Stimulated activated CD4-positive, alpha-beta T cell treated with anti-CD3 and anti-CD28 coated beads, Interleukin-1b, Interleukin-23, amount 100 ng/mL, for 24 hours (primary cell): ENCODE measurements at places on chromosomes 11 and 22.

DNA sequence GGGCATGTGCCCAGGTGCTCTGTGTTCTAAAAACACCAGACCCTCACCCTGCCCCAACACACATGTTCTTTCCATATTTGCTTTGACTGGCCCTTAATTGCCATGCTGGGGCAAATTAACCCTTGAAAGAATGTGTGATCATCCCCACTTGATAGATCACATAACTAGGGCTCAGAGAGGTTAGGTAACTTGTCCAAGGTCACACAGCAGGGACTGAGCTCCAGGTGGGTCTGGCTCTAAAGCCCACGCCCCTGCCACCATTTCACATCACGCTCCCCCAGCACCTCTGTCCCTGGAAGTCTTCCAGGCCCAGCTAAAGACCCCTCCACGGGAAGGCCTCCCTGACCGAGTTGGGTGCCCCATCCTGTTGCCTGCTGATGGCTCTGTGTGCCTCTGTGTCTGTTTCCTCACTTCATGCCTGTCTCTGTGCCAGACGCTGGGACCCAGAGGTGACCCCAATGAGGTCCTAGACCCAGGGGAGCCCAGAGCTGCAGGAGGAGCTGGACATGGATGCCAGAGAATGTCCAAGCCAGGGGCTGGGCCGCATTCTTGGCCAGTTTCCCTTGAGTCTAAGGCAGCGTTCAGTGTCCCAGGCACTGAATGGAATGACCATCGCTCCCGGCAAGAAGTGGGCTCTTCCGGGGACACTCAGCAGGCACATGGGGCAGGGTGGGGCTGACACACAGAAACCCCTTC, 79.7 kb downstream of the MYO7A start:
- no peak for DNase-seq

DNA sequence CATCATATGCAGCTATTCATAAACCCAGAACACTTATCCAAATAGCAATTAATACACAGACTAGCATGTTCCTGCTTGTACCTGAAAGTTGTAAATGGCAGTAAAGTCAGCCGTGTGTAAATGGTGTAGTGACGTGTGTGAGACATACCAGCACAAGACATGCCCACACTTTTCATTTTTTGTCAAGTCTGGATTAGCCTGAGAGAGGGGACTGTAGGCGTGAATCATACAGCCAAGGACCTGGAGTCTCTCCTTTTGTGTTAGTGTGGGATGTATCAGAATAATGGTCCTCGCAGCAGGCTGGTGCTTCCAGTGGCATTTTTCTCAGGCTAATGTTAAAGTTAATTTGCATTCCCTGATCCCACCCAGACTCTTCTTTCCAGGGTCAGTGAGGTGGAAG, 116.8 kb upstream of the BMAL1 start:
- DNase-seq: no peak

DNA sequence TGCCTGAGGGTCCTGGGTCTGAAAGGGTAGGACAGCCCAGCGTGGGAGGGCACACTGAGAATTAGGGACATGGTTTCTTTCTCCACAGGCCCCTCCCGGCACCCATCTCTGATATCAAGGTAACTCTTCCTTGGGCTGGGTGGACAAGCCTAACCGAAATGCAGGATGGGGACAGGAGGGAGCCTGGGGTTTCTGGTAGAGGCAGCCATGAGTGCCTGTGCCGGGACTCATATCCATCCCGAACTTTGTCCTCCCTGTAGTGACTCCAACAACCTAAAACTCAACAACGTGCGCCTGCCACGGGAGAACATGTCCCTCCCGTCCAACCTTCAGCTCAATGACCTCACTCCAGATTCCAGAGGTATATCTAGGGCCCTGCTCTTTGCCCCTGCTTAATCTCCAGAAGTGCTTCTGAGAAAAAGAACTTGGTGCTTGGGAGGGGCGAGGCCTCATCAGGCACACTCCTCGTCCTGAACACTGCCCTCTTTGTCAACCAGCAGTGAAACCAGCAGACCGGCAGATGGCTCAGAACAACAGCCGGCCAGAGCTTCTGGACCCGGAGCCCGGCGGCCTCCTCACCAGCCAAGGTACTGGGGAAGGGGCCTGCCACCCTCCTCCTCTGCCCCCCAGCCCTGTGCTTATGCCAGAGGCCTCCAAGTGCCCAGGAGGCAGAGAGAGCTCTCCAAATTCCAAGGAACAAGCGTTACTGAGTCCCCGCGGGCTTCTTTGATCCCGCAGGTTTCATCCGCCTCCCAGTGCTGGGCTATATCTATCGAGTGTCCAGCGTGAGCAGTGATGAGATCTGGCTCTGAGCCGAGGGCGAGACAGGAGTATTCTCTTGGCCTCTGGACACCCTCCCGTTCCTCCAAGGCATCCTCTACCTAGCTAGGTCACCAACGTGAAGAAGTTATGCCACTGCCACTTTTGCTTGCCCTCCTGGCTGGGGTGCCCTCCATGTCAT, 3.1 kb downstream of the TMEM25 start:
- no peak for DNase-seq

DNA sequence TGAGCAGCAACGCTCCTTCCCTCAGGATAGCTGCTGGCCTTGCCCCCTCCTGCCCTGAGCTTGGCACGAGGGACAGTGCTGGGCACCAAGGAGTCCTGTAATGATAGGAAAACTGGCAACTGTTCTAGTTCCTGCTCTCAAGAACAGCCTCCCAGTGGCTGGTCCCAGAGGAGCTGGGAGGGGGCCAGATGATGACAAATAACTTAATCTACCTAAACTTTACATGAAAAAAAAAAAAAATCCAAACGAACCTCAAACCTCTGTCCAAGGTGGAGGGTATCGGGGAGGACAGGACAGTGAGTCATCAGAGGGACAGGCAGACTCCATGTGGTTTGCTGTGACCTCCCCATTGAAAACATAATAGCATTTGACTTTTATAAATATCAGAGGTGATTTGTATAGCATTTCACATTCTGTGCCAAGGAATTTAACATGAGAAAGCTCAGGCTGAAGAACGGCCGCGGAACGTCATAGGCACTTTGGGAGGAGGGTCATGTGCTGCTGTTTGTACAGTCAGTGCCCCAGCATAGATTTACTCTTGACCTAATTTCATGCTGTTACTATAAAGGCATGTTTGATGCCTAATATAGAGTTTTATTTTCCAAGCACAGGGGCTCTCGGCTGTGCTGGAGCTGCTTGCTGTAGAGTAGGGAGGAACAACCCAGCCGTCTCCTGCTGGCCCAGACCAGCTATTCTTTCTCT, 98.2 kb upstream of the NNMT start:
- no peak for DNase-seq

- DNase-seq: no peak
These were observed 9.0 kb downstream of the SPCS2 start for GRCh38 chr11:74957937-74958629.

DNA sequence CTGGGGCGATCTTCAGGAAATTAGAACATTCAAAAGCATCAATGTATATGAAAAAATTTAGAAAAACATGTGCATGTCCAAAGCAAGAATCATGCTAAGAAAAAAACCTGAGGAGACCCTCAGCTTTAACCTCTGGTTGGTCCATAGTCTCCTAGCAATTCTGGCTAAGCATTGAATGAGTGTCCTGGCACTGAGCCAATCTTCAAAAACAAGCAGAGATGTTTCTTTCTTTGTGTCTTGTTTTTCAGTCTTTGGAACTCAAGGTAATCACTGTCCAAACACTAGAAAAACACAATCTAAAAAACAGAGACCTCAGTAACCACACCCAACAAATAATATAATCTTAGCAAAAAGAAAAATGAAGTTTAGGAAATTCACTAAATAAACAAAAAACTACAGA, 205.4 kb upstream of the CARD18 start:
- DNase-seq: no peak

DNA sequence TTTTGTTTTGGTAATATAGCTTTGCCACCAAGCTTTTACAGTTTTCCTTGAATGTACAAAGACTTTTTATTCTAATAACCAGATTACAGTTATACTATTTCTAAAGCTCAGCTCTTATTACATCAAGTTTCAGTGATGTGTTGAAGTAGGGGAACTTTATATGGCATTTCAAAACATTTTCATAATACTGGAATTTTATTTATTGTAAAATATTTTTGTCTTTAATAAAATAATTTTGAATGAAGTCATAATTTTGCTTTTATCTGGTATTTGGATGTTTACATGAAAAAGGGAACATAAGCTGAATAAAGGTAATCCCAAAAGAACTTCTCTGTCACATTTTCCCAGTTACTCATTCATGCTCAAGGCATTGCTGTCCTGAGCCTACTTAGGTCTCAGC, 34.7 kb downstream of the RTN3 start:
- no peak for DNase-seq

DNA sequence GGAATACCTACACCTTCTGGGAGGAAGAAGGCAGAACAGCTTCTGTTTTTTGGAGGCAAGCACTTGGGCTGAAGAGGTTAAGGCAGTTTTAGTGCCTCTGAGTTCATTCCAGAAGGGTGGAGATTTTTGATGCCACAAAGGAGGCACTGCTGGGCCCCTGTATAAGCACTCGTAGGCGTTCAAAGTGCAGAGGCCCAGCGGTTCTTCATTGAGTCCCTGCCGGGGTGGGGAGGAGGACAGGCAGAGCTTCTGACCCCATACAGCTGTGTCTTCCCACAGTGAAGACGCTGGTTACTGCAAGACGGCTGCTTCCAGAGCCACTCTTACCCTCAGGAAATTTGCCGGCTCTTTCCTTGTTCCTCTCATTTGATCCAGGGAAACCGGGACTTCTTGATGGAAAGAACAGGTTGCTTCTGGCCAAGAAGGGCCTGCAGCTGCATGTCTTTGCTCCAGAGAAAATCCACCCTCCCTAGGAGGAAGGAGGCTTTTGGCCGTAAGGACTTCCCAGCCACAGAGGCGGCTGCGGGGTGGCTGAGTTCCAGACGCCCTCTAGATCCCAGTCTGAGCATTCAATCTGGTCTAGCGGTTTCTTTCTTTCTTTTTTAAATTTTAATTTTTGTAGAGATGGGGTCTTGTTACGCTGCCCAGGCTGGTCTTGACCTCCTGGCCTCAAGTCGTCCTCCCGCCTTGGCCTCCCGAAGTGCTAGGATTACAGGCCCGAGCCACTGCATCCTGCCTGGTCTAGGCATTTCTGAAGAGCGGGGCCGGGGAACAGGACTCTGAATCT, 9.4 kb downstream of the ADAMTS15 start:
- DNase-seq: no peak

- no peak for DNase-seq
These were observed 628.3 kb downstream of the BUD13 start for GRCh38 chr11:116144387-116144958.

GRCh38 chr11:77654770-77655434, 17.3 kb upstream of the CLNS1A start:
- no peak for DNase-seq

- no peak for DNase-seq
These were observed 8.8 kb downstream of the TCIRG1 start for GRCh38 chr11:68047437-68048290.

- no peak for DNase-seq
These were observed 28.4 kb downstream of the TRIM29 start for GRCh38 chr11:120109531-120109930.

- no peak for DNase-seq
These were observed 56.5 kb downstream of the FAM76B start for GRCh38 chr11:95732930-95733602.

DNA sequence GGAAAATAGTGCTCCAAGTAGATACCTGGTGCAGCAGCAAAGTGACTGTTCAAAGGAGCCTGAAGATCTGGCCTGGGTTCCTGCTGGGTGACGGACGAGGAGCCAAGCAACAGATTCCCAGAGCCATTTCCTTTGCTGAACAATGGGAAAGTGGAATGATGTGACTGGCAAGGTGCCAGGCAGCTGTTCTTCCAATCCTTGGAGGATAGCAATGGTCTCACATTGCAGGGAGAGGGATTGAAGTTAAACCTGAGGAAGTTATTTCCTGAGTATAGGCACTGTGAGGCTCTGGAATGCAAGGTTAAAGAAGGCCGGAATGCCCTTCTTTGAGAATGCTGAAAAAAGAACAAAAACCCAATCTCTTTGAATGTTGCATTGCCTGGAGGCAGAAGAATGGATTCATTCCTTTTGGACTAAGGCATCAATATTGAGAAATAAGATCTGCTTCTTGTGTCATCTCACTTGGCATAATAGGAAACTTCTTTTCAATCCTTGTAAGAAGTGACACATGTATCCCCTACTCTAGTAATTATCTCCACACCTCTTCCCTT, 223.8 kb downstream of the BLID start:
- DNase-seq: no peak

- no peak for DNase-seq
These were observed 133.7 kb downstream of the ETS1 start for GRCh38 chr11:128453444-128454336.
